ENCODE measurements at places on chromosomes 2 and 18.

DNA sequence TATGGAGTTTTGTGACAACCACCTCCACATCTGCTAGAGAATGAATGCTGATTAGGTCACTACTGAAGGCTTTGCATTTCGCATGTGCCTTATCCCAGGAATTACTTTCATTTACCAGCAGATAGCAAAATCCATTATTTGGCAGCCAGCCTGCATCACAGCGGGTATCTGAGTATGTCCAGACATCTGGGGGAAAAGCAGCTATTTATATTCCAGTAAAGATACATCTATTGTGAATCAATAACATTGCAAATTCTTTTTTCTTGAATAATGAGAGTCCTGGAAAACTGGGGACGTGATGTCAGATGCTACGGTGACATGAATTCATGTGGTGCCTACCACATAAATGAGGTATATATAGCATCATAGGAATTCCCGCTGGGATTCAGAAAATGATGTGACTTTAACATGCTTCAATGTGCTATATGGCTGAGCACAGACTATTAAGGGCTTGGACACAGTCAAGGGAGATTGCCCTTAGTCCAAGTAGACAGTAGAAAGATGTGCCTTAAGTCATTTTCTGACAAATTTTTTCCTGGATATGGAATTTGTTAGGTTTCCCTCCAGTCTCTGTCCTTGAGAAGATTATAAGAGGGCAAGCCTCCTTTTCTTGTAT, 84.2 kb upstream of the CD302 start:
- no peak for DNase-seq

GRCh38 chr18:39208729-39209128, 1643.1 kb upstream of the CELF4 start:
- no peak for DNase-seq

DNA sequence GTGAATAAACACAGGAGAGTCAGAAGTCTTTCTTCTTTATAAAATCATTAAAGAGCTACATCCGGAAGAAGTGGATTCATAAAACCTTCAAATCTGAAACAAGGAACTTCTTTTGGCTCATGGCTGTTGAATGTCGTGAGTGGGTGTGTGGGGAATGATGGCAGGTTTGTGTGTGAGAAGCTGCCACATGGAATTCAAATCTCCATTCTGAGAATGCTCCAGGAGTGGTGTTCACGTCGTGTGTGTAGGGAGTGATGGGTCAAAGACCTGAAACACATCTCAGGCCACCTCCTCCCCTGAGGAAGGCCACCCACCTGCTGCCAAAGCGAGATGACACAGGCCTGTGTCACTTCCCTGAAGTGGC, 28.9 kb downstream of the FAM228A start:
- no peak for DNase-seq

DNA sequence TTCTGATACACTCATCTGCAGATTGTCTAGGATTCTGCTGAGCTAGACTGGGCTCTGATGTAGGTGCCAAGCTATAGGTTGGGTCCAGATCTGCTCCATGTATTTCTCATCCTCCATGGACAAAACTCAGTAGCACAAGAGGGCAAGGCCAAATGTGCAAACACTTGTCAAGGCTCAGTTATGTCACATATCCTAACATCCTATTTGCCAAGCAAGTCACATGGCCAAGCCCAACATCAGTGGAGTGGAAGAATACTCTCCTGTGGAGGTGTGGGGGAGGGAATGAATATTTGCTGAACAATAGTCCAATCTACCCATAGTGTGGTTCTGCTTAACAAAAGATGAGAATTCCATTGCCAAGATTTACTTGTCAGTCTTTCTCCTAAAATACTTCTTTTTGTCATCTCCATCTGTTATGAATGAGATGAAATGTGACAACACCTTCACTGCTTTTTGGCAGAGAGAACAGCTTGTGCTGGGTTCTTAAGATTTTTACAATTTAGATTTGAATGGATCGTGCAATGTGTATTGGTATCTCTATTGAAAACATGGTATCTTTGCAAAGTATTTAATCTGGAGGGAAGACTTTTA, 89.9 kb downstream of the OXER1 start:
- no peak for DNase-seq

GRCh38 chr2:174158003-174158402, 90.3 kb downstream of the OLA1 start:
- peak; percentile 35 for DNase-seq

- DNase-seq, result no peak
Measured at GRCh38 chr2:238450440-238450861, 23.7 kb downstream of the ASB1 start.

DNA sequence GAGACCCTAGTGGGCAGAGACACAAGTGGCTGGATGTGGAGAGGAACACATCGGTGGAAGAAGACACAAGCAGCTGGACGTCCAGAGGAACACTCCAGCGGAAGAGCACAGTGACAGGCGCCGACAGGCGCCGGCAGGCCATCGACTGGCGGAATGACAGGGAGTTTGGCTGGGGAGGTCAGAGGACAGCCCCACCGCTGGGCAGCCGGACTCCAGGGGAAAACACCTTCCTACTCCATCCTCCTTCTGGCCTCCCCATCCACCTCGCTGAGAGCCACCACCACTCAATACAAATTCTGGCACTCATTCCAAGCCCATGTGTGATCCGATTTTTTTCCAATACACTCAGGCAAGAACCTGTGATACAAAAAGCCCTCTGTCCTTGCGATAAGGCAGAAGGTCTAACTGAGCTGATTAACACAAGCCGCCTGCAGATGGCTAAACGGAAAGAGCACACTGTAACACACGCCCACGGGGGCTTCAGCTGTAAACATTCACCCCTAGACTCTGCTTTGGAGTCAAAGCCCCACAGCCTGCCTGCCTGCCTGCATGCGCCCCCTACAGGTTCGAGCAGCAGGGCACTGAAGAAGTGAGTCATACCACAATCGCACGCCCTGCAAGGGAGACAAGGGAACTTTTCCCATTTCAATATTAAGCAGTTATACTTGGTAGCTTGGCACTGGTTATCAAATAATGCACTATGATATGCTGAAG, 50.2 kb upstream of the LRP1B start:
- no peak for DNase-seq

DNA sequence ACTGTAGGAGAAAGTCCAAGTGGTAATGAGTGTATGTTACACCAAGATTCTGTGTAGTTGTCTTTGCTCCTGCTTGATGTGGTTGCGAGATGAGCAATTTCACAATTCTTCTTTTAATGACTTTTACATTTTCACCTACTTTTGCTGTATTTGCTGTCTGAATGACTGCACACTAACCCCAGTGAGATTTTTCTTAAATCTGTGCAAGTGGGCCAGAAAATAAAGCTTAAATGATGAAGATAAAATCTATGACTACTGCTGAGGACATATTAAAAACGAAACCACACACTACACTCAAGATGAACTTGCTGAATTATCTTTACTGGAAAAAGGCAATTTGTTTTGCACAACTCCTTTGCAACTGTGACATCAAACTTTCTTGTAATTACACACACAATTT, 4.1 kb downstream of the LDAH start:
- no peak for DNase-seq

- DNase-seq, result no peak
Measured at GRCh38 chr2:27379836-27380625, 503 bp downstream of the ZNF513 start.

- no peak for DNase-seq
Measured at GRCh38 chr2:126936219-126936723, 37.6 kb downstream of the TEX51 start.

DNA sequence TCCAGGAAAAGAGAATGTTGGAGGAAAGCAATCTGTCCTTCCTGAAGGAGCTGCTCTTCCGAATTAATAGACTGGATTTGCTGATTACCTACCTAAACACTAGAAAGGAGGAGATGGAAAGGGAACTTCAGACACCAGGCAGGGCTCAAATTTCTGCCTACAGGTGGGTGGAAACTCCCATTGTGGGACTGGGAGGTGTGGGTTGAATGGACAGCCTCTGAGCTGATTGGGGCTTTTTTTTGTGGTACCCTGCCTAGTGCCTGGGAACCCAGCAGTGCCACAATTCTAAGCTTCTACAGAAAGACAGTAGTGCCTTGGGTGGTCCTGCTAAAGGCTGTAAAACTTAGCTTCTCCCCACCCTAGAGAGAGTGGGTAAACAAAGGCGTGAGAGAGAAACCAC, 6.3 kb downstream of the CASP8 start:
- no peak for DNase-seq

DNA sequence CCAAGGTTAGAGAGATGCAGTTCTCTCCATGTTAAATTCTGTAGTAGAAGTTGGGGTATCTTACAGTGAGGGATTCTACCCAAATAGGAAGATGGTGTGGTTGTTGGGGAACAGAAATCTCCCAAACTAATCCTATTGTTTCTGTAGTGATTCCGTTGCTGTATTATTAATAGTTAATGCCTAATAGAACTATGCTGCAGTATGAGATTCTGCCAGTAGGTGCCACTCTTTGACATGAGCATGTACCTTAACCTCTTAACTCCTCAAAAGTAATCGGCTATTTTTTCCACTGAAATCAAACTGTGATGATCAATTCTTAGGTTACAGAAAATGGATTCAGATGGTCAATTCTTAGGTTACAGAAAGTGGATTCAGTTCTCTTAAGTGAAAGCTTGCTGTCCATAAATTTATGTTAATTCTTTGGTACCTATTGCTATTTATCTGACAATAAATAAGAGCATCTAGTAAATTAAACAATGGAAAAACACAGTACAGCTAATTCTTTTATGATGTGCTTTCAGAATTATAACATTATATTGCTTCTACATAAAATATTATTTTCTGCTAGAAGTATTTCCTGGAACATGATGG, 97.9 kb upstream of the DLX2 start:
- no peak for DNase-seq

DNA sequence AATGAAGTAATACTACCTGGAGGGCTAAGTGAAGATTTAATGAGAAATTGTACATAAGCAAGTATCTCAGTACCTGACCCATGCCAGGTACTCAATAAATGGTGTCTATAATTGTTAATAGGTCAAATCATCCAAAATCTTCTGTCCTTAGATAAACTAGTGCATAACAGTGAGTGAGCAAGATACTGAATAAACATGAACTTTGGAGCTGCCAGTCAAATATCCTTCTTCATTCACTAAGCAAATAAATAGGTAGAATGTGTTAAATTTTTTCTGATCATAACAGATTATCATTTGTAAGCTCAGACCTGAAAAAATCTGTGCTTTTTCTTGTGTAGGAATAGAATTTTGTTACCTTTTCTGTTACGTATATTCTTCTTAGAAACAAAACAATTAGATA, 39.6 kb downstream of the RAB3GAP1 start:
- no peak for DNase-seq

- no peak for DNase-seq
Measured at GRCh38 chr2:152095146-152095545, 3.7 kb downstream of the CACNB4 start.

GRCh38 chr18:45845410-45845809, 19.9 kb downstream of the SIGLEC15 start:
- DNase-seq, result no peak

- DNase-seq, result no peak
Measured at GRCh38 chr18:45482286-45482685, 133.0 kb upstream of the SLC14A2 start.

GRCh38 chr2:68414876-68415275, 49.8 kb downstream of the PLEK start:
- DNase-seq, result peak; percentile 10

DNA sequence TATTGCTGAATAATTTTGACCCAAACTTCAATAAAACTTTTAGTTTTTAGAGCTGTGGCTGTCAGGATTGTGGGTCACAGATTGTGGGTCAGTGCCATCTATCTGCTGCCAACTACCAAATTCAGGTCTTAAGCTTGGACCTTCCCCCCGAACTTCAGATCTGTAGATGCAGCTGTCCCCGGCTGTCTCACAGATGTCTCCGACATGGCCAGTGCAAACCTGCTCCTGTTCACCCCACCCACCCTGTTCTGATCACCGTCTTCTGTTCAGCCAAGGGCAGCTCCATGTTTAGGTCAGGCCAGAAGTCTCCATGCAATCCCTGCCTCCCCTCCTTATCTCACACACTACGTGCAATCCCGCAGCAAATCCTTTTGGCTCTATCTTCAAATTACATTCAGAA, 175.0 kb downstream of the PRKCE start:
- DNase-seq, result no peak

DNA sequence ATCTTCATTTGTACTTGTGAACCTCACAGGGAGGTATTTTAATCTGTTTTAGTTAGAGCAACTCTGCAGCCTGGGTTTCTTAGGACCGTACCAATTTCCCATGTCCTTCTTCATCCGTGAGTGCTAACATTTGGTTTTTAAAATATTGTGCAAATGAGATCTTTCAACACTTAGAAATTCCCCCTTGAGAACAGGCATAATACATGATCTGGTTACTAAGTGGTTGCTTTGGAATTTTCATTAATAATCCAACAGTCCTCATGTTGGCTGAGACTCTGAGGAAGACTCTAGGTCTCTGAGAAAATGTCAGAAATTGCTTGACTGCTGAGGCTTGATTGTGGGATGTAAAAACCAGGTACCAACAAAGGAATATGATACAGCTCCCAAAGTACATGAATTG, 125.6 kb upstream of the CDCA7 start:
- DNase-seq, result no peak

DNA sequence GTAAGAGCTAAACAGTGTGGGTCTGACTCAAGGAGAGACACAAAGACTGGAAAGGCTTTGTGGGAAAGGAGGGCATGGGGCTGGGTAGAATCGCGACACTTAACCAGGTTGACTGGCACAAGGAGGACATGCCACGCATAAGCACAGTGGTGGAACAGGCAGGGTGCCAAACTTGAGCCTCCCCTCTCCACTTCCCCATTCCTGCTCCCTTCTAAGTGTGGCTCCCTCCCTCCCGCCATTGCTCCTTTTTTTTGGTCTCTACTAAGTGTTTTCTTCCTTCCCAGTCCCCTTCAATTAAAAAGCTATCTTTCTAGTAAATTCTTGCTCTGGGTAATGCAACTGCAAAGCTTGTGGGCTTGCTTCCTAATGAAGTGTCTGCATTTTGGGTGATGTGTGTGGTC, 40.3 kb upstream of the ZFP36L2 start:
- DNase-seq, result no peak

- no peak for DNase-seq
Measured at GRCh38 chr2:177778472-177778871, 294.1 kb downstream of the PDE11A start.

- DNase-seq, result no peak
Measured at GRCh38 chr18:35076135-35076924, 35.1 kb downstream of the MAPRE2 start.

- DNase-seq, result no peak
Measured at GRCh38 chr2:170717991-170718589, 3.0 kb downstream of the SP5 start.

DNA sequence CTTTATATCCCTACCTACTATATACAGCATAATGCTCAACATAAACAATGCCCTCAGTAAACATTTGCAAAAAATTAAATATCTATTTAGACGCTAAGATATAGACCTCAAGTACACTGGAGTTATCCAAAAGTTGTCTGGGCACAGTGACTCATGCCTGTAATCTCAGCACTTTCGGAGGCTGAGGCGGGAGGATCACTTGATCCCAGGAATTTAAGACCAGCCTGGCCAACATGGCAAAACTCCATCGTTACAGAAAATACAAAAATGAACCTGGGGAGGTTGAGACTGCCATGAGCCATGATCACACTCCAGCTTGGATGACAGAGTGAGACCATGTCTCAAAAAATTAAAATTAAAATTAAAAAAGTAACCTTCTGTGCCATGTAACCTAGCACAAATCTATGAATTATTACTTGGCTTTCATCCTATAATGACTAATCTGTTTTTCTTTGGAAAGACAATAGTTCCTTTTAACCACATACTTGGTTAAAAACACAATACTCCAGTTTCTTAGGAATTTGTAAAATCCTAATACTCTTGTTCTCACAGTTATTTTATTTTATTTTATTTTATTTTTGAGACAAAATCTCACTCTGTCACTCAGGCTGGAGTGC, 6.7 kb upstream of the TNFAIP6 start:
- no peak for DNase-seq

GRCh38 chr2:129464036-129464435, 515.4 kb upstream of the RAB6C start:
- DNase-seq, result no peak
